ENCODE measurements at places on chromosomes 3 and 15. TPM values are rescaled to one million over a fixed set of nuclear protein-coding genes. Genes with fewer than 3 reads are reported as not detected.

B3GNT5 gene
- total RNA-seq: 3.7 TPM

CA12 gene
- total RNA-seq: 359 TPM

GOLGA6B gene
- not detected for total RNA-seq

COLQ gene
- 0.36 TPM for total RNA-seq

ZNF445 gene
- total RNA-seq: 11.7 TPM

POLR2M gene
- total RNA-seq: 308 TPM

BFSP2 gene
- total RNA-seq: not detected

FAM174B gene
- total RNA-seq: 2.6 TPM

GOLGA6L4 gene
- total RNA-seq: 1.1 TPM

NGLY1 gene
- total RNA-seq: 30.4 TPM

ZNF774 gene
- total RNA-seq: 2.8 TPM

CFAP92 gene
- total RNA-seq: not detected

PXYLP1 gene
- 5.8 TPM for total RNA-seq

C3orf85 gene
- not detected for total RNA-seq

MBD4 gene
- 22.6 TPM for total RNA-seq

RGMA gene
- 1.3 TPM for total RNA-seq

LRTM1 gene
- not detected for total RNA-seq

AMIGO3 gene
- total RNA-seq: not detected

CYP1A1 gene
- 1.2 TPM for total RNA-seq

UBXN7 gene
- total RNA-seq: 30.6 TPM

BOC gene
- 7.6 TPM for total RNA-seq

SNTN gene
- not detected for total RNA-seq

TMEM158 gene
- 17.7 TPM for total RNA-seq

CHRNA3 gene
- not detected for total RNA-seq

AADACL2 gene
- not detected for total RNA-seq

CILP gene
- 0.07 TPM for total RNA-seq

PLIN1 gene
- total RNA-seq: 0.33 TPM

PPP1R14D gene
- total RNA-seq: not detected

COX17 gene
- 18.1 TPM for total RNA-seq

PRR23B gene
- not detected for total RNA-seq

KLHDC8B gene
- 31.7 TPM for total RNA-seq

DCBLD2 gene
- 450 TPM for total RNA-seq

SEMA3B gene
- 25.6 TPM for total RNA-seq

WNT7A gene
- not detected for total RNA-seq

ATOSA gene
- 28.9 TPM for total RNA-seq

WNT5A gene
- 80.7 TPM for total RNA-seq

SLC9A9 gene
- total RNA-seq: 6.6 TPM

SPPL2A gene
- 135 TPM for total RNA-seq

ANKRD34C gene
- total RNA-seq: not detected

MCF2L2 gene
- 0.33 TPM for total RNA-seq

OIP5 gene
- 0.56 TPM for total RNA-seq

CHRM5 gene
- total RNA-seq: not detected

CCR1 gene
- total RNA-seq: not detected

WWTR1 gene
- total RNA-seq: 128 TPM

CPN2 gene
- total RNA-seq: not detected

CHD2 gene
- 79.3 TPM for total RNA-seq

TNFAIP8L3 gene
- 6.9 TPM for total RNA-seq

ZNF502 gene
- total RNA-seq: 3.9 TPM

ASB14 gene
- total RNA-seq: not detected

CLEC3B gene
- 29.6 TPM for total RNA-seq

Data from smooth muscle cell of the pulmonary artery (primary cell).